NCI-H460 (cell line): ENCODE measurements at places on chromosomes 16 and 17.

DNA sequence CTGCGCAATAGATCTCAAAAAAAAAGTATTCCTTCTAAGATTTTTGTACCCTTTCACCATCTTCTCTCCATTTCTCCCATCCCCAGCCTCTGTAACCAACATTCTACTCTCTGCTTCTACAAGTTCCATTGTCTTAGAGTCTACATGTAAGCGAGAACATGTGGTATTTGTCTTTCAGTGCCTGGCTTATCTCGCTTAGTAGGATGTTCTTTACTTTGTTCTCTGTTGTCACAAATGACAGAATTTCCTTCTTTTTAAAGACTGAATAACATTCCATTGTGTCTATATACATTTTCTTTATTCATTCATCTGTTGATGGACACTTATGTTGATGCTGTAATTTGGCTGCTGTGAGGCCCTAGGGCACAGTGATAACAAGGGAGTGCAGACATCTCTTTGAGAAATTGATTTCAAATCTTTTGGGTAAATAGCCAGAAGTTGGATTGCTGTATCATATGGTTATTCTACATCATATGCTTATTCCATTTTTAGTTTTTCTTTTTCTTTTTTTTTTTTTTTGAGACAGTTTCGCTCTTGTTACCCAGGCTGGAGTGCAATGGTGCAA is 37.7 kb upstream of the MYH10 start:
- DNase-seq: no peak

- DNase-seq: no peak
These were observed 1.3 kb downstream of the TIMP2 start for GRCh38 chr17:78923660-78924453.

- DNase-seq: no peak
These were observed 24.3 kb downstream of the WSB1 start for GRCh38 chr17:27318228-27318627.

DNA sequence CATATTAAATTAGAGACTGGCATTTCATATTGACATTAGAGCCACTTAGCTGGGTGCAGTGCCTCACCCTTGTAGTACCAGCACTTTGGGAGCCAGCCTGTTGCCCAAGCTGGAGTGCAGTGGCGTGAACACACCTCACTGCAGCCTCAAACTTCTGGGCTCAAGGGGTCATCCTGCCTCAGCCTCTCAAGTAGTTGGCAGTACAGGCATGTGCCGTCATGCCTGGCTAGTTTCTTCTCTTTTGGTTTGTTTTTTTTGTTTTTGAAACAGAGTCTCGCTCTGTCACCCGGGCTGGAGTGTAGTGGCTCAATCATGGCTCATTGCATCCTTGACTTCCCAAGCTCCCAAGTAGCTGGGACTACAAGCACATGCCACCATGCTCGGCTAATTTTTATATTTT is 8.7 kb downstream of the PPM1E start:
- no peak for DNase-seq

GRCh38 chr16:74522160-74522559 is 84.8 kb downstream of the GLG1 start:
- DNase-seq: no peak

GRCh38 chr16:81401035-81401950 is 43.3 kb upstream of the CMIP start:
- peak; percentile 65 for DNase-seq

DNA sequence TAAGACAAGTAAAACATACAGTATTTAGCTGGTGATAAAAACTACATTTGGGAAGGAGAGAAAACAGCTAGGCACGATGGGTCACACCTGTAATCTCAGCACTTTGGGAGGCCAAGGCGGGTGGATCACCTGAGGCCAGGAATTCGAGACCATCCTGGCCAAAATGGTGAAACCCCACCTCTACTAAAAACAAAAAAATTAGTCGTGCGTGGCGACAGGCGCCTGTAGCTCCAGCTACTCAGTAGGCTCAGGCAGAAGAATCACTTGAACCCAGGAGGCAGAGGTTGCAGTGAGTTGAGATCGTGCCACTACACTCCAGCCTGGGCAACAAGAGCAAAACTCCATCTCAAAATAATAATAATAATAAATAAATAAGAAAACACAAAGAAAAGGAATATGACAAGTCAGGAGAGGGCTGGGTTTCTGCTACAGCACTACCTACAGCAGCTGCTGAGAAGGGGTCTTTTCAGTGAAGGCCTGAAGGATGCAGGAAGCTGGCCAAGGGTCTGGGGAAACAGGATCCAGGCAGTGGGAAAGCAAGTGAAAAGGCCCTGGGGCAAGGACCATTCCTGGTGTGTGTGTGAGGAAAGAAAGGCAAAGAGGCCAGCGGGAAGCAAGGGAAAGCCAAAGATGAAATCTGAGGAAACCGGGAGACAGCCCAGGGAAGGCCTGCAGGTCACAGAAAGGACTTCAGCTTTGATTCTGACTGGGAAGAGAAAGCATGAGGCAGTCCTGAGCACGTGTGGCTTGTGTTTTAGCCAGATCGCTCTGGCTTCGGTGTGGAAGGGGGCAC is 10.6 kb downstream of the MBTPS1 start:
- no peak for DNase-seq

DNA sequence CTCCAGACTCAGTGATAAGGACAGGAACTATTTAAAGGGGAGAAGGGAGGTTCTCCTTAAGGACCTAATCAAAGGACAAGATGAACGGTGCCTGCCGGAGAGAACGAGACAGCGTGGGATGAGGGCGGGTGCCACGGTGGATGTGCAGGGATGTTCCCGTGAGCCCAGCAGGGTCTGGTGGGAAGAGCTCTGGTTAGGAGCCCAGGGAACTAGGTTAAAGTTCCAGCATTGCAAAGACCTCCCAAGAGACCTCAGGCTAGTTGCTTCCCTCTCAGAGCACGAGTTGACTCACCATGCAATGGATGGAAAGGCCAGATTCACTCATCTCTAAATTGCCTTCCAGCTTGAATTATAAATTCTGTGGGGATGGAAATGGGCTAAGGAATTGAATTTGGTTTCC is 14.7 kb downstream of the CCR7 start:
- DNase-seq: no peak

DNA sequence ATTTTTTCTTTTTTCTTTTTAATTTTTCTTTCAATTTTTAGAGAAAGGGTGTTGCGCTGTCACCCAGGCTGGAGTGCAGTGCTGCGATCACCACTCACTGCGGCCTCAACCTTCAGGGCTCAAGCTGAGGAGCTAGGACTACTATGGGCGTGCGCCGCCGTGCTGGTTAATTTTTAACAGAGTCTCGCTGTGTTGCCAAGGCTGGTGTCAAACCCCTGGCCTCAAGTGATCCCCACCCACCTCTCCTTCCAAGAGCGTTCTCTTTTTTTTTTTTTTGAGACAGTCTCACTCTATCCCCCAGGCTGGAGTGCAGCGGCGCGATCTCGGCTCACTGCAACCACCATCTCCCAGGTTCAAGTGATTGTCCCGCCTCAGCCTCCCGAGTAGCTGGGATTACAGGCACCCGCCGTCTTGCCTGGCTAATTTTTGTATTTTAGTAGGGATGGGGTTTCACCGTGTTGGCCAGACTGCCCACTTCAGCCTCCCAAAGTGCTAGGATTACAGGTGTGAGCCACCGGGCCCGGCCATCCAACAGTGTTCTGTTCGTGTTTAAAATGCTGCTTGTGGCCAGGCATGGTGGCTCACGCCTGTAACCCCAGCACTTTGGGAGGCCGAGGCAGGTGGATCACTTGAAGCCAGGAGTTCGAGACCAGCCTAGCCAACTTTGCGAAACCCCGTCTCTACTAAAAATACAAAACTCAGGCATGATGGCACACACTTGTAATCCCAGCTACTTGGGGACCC is 14.5 kb upstream of the RPL13 start:
- DNase-seq: no peak
